Chondrocyte (in vitro differentiated cells): ENCODE measurements at places on chromosomes 1 and 21. TPM values are rescaled to one million over a fixed set of nuclear protein-coding genes. Genes with fewer than 3 reads are reported as not detected.

The ADCY10 gene
- 0.07 to 0.51 TPM (median 0.10 TPM) in 3 replicates for total RNA-seq

The GSTM1 gene
- 8.9 to 17.8 TPM (median 17.8 TPM) in 3 replicates for total RNA-seq

The SFPQ gene
- 149 to 234 TPM (median 156 TPM) in 3 replicates for total RNA-seq

The KDF1 gene
- not detected in 3 replicates for total RNA-seq

The GREM2 gene
- total RNA-seq, result 0.05 to 0.53 TPM (median 0.13 TPM) in 3 replicates

The CD1B gene
- not detected in 3 replicates for total RNA-seq

The HFM1 gene
- 0.46 to 0.63 TPM (median 0.62 TPM) in 3 replicates for total RNA-seq

The OPRD1 gene
- 0.10 to 0.22 TPM (median 0.15 TPM) in 3 replicates for total RNA-seq

The ZFP69B gene
- total RNA-seq, result 7.4 to 13.4 TPM (median 11.9 TPM) in 3 replicates

The SPATA46 gene
- not detected in 3 replicates for total RNA-seq

The FNDC5 gene
- 2.6 to 4.6 TPM (median 4.0 TPM) in 3 replicates for total RNA-seq

The CELA2A gene
- not detected in 3 replicates for total RNA-seq

The HCN3 gene
- 4.3 to 4.4 TPM (median 4.4 TPM) in 3 replicates for total RNA-seq

The RBP7 gene
- total RNA-seq, result 0.47 TPM in 1 of 3 replicates, not detected in the others

The GLIS1 gene
- 17.3 to 36.2 TPM (median 17.4 TPM) in 3 replicates for total RNA-seq

The FCRLB gene
- total RNA-seq, result 0.28 to 0.35 TPM in 2 of 3 replicates, not detected in the other
